NCI-H748 treated with DMSO at 0.1 percent for 48 hours (cell line): ENCODE measurements at places on chromosomes 7 and 10.

DNA sequence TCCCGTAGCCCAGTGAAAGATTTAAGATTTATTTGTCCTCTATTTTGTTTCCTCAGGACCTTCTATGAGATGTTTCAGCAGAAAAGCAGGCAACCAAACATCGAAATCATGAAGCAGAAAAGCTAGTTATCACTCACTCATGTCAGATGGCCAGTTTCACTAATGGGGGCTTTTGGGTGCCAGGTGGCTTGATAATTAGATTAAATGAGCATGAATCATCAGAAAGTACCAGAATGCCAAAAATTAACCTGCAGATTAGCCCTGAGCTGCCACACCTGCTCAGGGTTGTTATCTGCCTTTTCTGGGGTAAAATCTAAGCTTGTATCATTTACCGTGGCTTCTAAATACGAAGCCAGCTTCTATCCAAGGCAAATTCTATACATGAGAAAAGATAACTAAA, 1017.5 kb downstream of the XPNPEP1 start:
- DNase-seq: no peak

DNA sequence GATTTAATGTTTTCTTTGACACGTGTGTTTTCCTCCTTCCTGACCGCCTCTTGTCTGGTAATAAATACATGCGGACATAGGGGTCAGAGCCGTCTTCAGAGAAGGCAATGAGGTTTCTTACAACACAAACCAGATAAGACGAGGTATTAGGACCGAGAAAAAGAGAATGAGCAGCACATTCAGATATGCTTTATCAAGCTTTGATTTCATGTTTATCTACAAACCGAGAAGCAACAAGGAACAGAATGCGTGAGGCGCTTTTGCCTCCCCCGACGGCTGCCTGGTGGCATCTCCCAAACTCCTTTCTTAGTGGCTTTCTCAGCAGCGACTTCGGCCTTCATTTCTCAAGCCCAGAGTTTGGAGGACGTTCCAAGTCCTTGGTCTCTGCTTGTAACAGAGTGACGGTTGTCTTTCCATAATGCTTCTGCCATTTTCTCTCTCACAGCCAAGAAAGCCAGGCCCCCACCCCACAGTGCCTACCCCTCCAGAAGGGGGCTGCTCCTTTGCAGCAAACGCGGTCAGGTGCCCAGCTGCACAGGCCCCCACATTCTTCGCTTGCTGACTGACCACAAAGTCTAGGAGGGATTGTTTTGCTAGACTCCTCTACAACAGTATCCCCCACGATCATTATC, 32.6 kb upstream of the NCAPG2 start:
- no peak for DNase-seq

DNA sequence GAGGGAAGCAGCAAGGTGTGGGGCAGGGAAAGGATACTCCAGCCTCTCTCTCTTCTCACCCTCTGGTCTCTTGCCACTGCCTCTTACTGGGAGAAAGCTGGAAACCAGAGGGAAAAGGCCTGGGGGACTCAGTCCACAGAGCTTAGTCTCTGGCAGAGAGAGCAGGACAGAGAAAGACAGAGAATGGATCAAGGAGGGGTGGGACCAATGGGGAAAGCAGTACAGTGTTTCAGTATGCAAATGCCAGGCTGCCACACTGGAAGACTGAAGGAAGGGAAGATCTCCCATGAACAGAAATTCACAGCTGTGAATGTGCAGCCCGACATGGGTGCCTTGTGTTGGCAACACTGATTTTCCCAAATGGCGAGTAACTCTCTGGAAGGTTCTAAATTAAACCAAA, 40.4 kb downstream of the CREB5 start:
- no peak for DNase-seq

DNA sequence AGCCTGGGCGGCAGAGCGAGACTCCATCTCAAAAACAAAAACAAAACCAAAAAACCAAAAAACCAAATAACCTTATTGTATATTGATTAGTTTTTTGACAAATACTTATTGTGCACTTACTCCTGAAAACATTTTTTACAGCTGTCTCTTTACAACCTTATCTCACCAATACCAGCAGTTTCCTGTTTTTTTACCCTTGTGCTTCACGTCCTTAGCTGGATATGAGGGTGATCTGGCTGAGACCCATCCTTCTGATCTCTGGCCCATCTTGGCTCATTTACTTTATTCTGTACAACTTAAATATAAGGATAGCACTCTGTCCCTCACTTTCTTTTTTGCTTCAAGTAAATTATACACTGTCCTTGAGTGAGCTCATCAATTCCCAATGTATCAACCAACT, 104.6 kb upstream of the DNAJB12 start:
- DNase-seq: no peak
